Left renal pelvis (tissue), 4 donors: ENCODE measurements at places on chromosomes 1 and 21. TPM values are rescaled to one million over a fixed set of nuclear protein-coding genes. Genes with fewer than 3 reads are reported as not detected.

- DNase-seq, result no peak
Observed at GRCh38 chr1:41733021-41733420, 185.7 kb downstream of the HIVEP3 start.

The TSPAN2 gene
- 39.6 TPM for polyA plus RNA-seq

DNA sequence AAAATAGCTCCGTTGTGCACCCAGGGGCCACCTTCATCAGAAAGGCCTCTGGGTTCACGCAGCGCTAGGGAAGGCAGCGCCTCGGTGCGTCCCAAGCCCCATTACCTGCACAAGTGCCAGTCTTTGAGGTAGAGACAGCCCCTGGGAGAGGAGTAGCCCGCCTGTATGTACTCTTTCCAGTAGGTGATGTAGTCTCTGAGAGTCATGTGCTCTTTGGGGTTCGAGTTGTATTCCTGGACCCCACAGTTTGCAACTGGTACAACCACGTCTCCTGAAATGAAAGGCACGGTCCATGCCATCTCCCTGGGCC, 601 bp downstream of the JMJD4 start:
- DNase-seq, result no peak

The UBL4B gene
- not detected for polyA plus RNA-seq

DNA sequence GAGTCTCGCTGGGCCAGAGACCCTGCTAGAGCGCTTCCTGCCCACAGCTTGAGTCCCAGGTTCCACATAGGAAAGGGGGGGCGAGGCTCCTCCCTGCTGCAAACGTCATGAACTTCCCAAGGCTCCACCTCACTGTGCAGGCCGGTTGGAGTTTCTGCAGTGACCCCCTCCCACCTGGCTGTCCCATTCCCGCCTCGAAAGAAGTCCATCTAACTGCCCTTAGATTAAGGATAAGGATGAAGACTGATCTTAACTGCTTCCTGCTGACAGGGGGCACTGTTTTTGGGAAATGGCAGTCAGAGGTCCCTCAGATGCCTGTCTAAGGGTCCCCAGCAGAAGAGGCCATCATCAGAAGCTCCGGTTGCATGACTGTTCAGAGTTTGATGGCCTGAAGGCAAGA, 62.7 kb downstream of the STUM start:
- no peak for DNase-seq

DNA sequence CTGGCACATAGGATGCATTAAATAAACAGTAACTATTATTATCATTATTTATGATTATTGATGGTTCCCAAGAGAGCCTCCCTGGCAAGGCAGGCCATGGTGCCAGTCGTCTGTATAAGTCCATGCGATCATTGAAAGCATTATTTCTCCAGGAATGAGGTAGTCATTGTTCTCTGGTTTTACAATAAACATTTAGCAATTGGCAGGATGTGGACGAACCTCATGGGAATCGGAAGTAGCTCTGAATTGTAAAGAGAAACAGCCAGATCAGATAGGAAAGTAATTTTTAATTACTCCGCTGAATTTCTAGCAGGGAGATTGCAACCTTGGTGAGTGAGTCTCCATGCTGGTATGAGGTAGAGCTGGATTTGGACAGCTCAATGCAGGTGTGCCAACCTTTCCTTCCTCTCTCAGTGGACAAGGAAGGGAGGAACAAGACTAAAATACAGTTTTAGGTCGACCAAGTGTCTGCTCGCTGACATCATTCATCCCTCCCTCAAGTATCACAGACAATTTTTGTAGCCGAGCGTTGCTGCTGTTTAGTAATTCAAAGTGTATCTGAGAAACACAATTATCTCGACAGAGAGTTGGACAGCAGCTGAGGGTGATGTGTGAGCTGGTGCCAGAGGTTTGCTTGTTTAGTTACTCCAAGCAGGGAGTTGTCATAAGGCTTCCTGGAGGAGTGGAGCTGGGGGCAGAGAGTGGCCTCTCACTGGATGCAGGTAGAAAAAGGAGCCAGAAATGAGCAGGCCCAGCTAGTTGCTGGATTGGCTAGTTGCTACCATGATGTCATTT, 250.8 kb downstream of the KCNJ6 start:
- DNase-seq, result no peak

GRCh38 chr1:17648457-17649145, 106.5 kb upstream of the ACTL8 start:
- DNase-seq, result no peak
